ENCODE measurements at places on chromosomes 3 and 15.

- DNase-seq = no peak
Observed at GRCh38 chr3:24201301-24201700, 256.2 kb downstream of the NR1D2 start.

- DNase-seq = no peak
Observed at GRCh38 chr3:24315356-24315755, 179.3 kb downstream of the THRB start.

DNA sequence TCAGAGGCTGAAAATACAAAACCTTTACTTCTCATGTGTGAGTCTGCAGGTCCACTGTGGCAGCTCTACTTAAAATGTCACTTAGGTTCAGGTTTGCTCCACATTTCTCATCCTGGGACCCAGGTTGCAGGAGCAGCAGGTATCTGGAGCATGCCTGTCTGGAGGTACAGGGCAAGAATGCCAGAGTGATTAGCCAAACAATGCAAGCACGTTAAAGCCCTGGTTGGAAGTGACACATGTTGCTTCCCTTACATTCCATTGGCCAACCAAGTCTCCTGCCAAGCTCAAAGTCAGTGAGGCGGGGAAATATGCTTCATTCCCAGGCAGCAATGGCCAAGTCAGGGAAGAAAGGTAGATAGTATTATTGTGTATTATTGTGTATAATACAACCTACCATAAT, 76.8 kb upstream of the ARL6 start:
- no peak for DNase-seq

- DNase-seq = no peak
Observed at GRCh38 chr3:141969711-141970110, 93.3 kb downstream of the ATP1B3 start.

GRCh38 chr3:56423661-56424099, 44.6 kb downstream of the ERC2 start:
- no peak for DNase-seq

GRCh38 chr3:40451551-40451950, 5.6 kb upstream of the RPL14 start:
- DNase-seq = no peak

- DNase-seq = peak; percentile 93
Observed at GRCh38 chr15:40952901-40953712, at the start of gene CHAC1. Gene CHAC1 (plus strand): TSS chr15:40953471. CDS start chr15:40953584, 113 bp downstream.

GRCh38 chr3:49634736-49635135, 39.4 kb upstream of the APEH start:
- no peak for DNase-seq

DNA sequence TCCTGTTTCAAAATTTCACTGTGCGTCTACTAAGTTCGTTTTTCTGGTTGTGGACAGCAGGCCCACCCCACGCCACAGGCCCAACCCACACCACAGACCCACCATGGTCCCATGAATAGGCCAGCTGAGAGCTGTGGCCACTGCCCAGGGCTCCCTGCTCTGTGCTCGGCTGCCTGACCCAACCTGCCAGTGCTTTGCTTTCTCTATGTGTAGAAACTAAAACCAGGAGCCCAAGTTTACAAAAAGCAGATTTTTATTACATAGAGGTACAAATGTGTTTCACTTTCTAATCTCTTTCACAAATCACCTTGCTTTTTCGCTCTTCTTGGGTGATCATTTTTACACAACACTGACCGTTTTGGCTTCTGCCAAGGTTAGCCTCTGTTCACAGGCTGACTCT, 69.1 kb downstream of the HERC2 start:
- no peak for DNase-seq

DNA sequence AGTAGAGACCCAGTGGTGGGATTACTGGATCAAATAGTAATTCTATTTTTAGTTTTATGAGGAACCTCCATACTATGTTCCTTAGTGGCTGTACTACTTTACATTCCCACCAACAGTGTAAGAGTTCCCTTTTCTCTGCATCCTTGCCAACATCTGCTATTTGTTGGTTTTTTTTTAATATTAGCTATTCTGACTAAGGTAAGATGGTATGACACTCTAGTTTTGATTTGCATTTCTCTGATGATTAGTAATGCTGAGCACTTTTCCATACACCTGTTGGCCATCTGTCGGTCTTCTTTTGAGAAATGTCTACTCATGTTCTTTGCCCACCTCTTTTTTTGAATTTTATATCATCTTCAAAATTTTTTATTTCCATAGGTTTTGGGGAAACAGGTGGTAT, 34.2 kb upstream of the RAP2B start:
- no peak for DNase-seq

- DNase-seq = no peak
Observed at GRCh38 chr3:66483006-66483405, 17.8 kb downstream of the LRIG1 start.

- peak; percentile 28 for DNase-seq
Observed at GRCh38 chr3:49158103-49158709, 7.9 kb downstream of the CCDC71 start.

- DNase-seq = no peak
Observed at GRCh38 chr3:8187996-8188395, 313.6 kb upstream of the LMCD1 start.

DNA sequence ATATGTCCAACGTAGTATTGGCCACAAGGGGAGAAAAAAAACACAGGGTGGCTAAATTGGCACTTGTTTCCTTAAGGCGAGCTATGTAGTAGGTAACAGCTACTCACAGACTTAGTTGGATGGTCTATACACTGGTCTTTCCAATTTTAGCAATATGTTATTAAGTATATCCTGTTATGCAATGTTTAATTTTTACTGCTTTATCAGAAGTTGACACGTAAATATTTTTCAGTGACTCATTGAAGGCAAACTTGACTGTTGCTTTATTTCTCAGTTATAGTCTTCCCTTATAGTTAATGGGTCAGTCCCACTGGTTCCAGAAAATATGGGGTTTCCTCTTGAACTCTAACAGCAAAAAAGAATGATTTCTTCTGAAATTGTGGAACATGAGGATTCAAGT, 46.5 kb downstream of the ADPGK start:
- no peak for DNase-seq

DNA sequence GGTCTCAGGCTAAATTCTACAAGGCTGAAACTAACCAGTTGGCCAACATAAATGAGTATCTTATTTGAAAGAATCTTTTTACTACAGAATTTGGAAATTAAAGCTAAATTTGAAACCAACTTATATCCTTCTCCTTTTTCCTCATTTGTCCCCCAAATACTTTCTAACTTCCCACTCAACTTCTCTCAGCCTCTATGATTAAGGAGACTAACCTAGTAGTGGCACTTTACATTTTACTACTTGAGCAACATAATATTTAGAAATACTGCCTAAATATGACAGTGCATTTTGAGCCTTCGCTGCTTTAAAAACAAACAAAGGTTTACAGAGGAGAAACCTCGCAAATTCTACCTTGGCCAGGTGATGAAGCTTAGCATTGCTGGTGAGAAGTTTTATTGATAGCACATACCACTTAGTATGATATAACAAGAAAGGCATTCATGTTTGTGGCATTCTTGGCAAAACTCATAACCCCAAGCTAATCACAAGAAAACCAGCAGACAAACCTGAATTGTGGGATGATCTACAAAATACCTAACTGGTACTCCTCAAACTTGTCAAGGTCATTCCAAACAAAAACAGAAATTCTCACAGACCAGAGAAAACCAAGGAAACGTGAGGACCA, 432.1 kb upstream of the CFAP20DC start:
- DNase-seq = no peak

GRCh38 chr3:17055374-17056276, 170.9 kb downstream of the PLCL2 start:
- DNase-seq = no peak

DNA sequence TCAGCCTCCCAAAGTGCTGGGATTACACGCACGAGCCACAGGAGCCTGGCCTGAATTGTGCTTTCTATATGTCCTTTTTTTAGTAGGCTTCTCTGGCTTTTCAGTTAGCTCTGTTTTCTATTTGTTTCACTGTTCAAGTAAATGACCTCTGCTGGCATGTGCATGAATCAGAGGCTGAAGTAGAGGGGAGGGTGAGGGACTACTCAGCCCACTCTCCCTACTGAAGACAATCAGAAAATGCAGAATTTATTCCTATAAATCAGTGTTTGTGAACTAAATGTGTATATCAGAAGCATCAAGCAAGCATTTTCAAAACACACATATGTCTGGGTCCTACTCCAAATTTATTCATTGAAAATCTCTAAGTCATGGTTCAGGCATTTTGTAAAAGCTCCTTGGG, 45.0 kb downstream of the ZMAT3 start:
- DNase-seq = no peak

DNA sequence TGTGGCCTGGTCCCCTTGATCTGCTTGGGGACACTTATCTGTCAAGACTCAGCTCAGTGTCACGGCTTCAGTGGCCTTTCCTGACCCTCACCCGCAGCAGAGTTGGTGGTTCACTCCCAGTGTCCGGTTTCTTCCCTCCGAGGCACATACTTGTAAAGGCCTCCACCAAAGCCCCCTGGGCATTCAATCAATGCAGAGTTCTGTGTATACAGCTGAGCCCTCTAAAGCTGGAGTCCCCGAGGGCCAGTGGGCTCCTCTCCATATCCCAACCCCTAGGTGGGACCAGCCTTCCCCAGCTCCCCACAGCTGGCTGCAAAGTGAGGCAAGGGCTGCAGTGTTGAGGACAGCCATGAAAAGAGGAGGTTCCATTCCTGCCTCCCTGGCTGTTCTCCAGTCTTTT, 70.9 kb upstream of the RGMA start:
- DNase-seq = no peak

- DNase-seq = no peak
Observed at GRCh38 chr3:87461443-87461842, 185.1 kb upstream of the POU1F1 start.

DNA sequence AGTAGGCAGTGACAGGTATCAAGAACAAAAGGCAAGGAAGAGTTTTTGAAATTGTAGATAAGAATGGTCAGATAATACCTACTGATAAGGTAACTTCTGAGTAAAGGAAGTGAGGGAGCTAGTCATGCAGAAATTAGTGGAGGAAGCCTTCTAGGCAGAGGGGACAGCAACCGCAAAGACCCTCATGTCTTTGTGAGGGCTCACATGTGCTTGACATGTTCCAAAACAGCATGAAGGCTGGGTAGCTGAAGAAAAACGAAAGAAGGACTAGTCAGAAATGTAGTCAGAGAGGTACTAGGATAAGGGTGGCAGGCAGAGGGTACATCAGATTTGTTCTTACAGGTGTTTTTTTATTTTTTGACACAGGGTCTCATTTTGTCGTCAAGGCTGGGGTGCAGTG, 5.3 kb downstream of the SIN3A start:
- DNase-seq = no peak

GRCh38 chr15:58138106-58138505, at the start of gene AQP9:
Gene AQP9 (plus strand): TSS chr15:58138381. CDS start chr15:58138566, 185 bp downstream.
- no peak for DNase-seq

GRCh38 chr15:84006421-84006820, 229.2 kb upstream of the GOLGA6L4 start:
- DNase-seq = no peak

DNA sequence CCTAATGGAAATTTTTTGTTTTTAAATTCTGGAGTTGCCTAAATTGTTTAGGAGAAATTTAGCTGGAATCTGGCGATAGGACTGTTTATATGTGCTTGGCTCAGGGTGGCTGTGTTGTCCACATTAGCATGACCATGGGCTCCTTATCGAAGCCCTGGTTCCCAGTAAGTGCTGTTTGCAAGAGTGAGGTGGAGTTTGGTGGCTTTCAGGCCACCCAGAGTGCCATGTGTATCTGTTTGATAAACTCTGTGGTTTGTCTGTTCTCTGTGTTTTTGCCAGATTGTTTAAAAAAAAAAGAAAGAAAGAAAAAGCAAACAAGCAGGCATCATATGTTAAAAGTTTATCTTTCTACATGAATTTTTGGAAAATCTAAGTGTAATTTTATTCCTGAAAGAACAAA, 51.5 kb downstream of the PLCL2 start:
- DNase-seq = no peak

DNA sequence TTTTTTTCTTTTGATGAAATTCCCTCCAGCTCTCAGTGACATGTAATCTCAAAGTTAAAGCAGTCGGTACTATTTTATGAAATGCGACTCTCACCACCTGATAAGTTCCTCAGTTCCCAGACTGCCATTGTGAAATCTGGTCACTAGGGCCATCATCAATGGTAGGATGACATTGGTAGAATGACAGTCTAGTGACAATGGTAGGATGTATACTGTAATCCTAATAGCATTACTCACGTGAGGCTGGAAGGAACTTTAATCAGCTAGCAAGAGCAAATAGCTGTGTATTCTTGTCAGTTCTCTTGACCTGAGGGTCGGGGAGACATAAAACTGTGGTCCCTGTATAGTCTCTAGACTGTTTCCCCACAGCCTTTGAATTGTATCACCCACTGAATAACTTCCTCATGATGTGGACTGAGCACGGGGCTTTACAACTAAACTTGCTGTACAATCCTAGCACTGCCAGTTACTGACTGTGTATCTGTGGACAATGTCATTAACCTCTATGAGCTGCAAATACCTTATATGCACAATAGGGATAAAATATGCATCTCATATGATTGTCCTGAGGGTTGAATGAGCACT, 23.2 kb downstream of the TRAT1 start:
- no peak for DNase-seq

DNA sequence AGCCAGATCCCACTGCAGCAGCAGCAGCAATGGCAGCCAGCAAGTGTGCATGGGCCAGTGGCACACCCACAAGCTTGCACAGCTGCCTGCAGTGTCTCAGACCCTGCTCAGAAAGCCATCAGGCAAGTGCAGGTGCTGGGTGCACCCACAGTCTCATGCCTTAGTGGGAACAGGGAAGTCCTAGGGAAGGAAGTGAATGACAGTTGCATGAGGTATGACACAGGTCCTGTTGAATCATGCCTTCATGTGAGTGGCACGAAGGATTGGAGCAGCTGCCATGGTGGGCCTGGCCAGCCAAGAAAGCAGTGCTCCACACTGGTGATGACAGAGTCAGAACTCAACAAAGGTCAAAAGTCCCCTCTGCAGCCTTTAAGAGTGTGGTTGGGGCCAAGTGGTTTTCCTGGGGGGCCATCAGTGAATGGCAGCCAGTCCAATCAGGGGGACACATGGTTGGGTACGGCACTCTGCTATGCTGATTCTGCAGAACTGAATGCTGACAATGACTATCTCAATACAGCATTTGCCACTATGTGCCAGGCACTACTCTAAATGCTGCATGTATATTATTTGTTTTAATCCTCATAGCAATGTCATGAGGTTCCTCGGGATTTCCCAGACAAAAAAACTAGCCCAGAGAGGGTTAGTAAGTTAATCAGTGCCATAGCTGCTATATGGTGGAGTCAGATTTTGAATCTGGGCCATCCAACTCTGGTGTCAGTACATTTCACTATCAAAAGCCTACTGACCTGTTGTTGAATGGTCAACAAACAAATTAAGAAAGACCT, 94.3 kb downstream of the AQP9 start:
- DNase-seq = no peak

- no peak for DNase-seq
Observed at GRCh38 chr3:194689493-194689944, 3.8 kb downstream of the FAM43A start.

GRCh38 chr15:40995656-40996055, 42.4 kb downstream of the CHAC1 start:
- DNase-seq = no peak

DNA sequence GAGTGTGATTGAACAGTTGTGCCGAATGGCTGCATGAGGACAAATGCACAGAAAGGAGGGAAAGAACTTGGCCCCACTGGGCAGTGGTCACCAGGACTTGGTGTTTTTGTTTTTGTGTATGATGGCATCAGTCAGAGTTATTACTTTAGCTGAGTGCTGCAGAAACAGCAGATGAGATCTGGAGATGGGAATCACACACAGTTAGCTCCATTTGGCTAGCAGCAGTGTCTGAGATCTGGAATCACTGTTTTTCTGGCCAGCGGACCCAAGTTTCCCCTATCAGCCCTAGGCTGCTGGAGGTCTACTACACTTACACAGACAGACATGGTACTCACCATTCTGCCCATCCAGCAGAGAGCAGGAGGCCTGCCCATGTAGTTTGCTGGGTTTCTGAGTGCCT, 45.9 kb upstream of the APEH start:
- DNase-seq = no peak
